Smooth muscle cell of the coronary artery (primary cell): ENCODE measurements at places on chromosomes 4 and X. TPM values are rescaled to one million over a fixed set of nuclear protein-coding genes. Genes with fewer than 3 reads are reported as not detected.

Gene CORIN
- total RNA-seq = 0.08 and 0.12 TPM in 2 replicates

Gene SPIN2A
- 0.15 and 2.1 TPM in 2 replicates for total RNA-seq

Gene FATE1
- not detected in 2 replicates for total RNA-seq

Gene HSFX3
- not detected in 2 replicates for total RNA-seq
